ENCODE measurements at places on chromosomes 12 and 14.

- no peak for DNase-seq
Measured at GRCh38 chr14:55328317-55328716, 57.1 kb downstream of the FBXO34 start.

DNA sequence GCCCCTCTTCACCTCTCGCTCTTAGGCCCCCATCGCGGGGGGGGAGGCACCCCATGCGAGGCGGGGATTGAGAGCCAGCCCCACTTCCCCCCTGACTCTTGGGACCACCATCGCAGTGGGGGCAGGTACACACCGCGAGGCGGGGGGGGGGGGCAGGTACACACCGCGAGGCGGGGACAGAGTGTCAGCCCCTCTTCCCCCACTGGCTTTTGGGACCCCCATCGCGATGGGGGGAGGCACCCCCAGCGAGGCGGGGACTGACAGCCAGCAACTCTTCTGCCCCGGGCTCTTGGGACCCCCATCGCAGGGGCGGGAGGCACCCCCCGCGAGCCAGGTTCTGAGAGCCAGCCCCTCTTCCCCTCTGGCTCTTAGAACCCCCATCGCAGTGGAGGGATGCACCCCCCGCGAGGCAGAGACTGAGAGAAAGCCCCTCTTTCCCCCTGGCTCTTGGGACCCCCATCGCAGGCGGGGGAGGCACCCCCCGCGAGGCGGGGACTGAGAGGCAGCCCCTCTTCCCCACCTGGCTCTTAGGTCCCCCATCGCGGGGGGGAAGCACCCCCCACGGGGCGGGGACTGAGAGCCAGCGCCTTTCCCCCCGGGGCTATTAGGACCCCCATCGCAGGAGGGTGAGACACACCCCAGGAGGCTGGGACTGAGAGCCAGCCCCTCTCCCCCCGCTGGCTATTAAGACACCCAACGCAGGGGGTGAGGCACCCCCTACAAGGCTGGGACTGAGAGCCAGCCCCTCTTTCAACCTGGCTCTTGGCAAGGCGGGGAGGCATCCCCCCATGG, 196.5 kb upstream of the PZP start:
- DNase-seq, result no peak

DNA sequence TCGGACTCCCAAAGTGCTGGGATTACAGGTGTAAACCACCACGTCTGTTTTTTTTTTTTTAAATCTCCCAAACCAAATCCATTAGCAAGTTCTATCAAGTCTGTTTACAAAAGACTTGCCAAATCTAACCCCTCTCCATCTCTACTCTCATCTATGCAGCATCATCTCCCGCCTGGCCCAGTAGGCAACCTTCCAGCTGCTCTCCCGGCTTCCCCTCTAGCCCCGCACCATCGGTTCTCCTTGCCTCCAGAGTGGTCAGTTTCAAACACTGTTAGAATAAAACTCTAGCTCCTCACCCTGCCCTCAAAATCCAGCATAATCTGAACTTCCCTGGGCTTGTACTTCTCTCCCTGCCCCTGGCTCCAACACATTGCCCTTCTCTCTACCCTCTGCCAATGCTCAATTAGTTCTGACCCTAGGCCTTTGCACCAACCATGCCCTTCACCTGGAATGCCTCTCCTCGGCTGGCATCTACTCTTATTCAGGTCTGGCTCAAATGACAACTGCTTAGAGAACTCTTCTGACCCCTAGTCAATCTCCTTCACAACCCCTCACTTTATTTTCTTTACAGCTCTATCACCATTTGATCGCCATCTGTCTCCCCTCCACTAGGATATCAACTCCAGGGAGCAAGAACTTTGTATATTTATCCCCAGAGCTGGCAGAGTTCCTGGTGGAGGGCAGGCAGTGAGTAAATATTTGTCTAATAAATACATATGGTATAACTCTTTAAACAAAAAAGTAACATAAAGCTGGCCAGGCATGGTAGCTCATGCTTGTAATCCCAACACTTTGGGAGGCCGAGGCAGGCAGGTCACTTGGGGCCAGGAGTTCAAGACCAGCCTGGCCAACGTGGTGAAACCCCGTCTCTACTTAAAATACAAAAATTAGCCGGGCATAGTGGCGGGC, 4.9 kb downstream of the WSB2 start:
- DNase-seq, result no peak

DNA sequence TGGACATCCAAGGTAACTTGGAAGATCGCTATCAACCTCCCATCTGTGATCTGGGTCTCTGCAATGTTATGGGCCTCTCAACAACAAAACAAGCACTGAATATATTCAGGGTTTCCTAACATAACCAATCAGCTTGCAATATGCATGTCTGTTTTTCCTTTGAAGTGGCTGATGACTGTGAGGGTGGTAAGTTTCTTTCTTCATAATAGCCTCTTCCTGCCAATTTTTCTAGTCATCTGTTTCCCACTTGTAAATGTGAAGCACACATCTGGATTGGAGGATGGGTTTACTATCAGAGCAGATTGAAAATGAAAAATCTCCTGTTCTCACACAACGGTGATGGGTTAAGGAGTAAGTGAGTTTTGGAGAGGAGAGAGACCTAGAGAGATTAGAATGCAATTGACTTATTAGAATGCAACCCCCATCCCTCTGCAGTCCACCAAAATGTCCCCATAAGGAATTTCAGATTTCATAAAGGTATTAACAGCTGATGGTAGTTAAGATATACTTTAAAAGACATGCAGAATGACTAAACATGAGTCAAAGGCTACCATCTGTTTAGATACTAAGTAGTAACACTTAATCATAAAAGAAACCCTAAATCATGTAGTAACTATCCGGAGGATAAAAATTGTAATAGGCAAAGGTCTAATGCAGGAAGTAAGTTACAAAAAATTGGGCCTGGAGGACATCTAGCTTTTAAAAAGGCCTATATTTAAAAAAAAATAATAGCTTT, 58.4 kb upstream of the SAV1 start:
- DNase-seq, result no peak

- peak; percentile 43 for DNase-seq
Measured at GRCh38 chr12:92928421-92928961, 604 bp downstream of the EEA1 start.

- DNase-seq, result no peak
Measured at GRCh38 chr12:85273381-85274314, 6.4 kb upstream of the ALX1 start.

GRCh38 chr14:84433961-84434360, 1096.0 kb upstream of the FLRT2 start:
- DNase-seq, result no peak

DNA sequence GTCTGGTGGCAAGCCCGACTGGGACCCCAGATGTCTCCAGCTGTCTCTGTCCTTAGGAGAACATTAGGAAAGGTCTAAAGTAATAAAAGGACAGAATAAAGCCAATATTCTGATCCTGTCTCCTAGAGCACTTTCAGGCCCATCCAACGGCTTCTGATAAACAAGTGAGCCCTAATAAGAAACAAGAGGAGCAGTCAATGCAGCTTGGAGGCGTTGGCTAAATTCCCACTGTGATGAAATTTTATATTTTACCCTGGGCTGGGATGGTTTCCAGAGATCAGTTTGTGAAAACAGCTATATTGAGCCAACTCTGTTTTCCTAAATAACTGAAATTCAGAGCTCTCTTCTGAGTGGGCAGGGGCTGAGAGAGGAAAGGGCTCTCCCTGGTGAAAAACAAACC, 55.5 kb upstream of the SRRM4 start:
- no peak for DNase-seq

GRCh38 chr14:81179631-81180030, 41.1 kb downstream of the GTF2A1 start:
- DNase-seq, result peak; percentile 26

DNA sequence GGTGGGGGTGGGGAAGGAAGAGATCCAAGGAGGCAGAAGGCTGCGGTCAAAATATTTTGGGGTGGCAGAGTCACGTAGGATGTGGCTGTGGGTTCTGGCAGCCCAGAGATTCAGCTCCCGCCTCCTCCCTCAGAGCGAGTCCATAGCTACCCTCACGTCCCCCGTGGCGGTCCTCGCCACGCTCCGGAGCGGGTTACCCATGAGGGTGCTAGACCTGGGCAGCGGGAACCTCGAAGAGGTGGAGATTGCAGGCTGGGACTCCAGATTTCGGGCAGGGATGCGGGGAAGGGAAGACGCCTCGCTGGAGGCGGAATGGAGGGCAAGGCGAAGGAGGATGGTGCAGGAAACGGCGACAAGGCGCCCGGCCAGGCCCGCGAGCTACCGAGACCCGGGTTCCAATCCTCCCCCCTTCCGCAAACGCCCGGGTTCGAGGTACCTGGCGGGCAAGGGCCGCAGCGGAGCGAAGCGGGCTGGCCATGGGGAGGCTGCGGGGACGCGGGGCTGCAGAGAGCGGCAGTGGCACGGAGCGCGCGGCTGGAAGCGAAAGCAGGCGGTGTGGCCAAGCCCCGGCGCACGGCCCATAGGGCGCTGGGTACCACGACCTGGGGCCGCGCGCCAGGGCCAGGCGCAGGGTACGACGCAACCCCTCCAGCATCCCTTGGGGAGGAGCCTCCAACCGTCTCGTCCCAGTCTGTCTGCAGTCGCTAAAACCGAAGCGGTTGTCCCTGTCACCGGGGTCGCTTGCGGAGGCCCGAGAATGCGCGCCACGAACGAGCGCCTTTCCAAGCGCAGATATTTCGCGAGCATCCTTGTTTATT, 46.2 kb downstream of the BCAT1 start:
- DNase-seq, result peak; percentile 65

DNA sequence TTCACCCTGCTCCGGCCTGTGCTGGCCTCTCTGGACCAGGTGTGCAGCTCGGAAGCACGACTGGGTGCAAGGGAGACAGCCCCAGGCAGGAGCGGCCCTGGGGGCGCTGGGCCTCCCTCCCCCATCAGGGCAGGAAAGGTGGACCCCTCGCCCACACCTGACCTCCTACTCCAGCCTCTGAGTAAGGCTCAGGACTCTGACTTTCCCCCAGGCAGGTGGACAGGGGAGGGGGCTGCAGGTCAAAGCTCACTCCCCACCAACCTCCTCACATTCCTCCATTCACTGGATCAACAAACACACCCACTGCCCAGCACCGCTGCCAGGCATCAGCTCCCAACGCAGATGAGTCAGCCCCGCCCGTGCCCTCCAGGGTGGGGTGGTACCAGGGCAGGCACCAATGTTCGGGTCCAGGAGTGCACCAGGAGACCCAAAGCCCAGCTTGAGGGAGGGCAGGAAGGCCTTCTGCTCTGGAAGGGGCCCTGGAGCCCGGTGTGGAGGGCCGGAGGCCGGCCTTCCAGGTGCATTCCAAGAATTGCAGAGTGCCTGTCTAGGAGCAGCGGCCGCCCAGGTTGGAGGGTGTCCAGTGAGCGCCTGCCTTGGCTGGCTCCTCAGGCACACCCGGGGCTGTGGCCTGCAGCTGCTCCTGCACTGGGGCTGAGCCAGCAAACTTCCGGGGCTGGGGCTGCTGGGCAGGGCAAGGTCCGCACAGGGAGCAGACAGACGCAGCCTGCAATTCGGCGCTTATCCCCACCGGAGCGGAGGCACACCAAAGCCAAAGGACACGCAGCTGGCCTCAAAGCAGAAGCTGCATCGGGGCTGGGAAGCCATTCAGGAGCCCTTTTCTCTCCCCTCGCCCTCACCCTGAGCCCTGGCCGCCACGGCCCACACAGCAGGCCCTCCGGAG, 1.6 kb upstream of the INF2 start:
- no peak for DNase-seq

GRCh38 chr14:48251290-48251689, 575.9 kb upstream of the MDGA2 start:
- no peak for DNase-seq

DNA sequence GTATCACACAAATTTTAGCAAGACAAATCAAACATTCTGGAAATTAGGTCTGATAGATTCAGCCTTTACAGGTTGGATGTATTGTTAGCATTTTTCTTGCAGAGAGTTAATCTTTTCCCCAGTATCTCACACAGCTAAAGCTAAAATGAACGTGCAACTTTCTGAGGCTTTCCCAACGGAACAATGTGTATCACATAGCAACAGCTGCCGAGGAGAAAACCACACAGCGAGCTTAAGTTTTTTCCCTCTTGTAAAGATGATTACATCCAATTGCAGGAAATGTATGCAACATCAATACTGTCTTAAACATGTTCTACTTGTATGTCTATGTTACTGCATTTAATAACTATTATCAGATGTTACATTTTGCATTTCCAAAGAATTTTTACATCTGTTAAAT, 182.2 kb downstream of the CCDC59 start:
- no peak for DNase-seq

DNA sequence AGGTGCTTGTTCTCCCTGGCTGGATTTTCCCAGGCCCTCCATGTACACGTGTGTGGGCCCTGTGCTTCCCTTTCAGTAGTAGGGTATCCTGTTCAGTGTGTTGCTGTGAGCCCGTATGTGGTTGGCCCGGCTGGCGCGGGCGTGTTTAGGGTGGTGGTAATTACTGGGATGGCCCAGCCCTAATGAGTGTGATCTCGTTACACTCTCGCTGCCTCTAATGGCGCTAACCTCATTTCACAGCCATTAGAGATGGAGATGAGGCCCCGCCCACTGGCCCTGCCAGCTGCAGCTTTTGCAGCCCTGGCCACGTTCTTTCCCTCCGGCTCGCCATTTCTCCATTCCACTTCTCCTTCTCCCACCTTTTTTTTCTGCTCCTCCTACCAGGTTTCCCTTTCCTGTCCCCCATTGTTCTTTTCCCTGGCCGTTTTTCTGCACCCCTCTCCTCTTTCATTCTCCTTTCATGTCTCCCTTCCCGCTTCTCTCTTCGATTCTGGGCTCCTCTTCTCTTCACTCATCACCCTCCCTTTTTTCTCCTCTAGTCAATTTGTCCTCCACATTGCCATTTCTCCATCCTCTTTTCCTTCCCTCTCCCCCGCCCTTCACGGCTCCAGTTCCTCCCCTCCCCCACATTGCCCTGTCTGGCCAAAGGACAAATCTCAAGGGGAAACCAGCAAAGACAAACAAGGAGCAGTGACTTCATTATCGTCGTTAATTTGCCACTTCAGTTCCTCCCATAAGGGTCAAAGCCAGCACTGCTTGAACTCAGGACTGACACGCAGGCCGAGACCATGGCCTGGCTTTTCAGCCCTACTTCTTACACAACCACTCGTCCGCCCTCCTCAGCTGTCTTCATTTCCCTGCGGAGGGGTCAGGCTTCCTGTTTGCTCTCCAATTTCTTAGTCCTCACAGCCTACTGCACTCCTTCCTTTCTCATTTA, 6.8 kb downstream of the ZFHX2 start:
- peak; percentile 20 for DNase-seq

DNA sequence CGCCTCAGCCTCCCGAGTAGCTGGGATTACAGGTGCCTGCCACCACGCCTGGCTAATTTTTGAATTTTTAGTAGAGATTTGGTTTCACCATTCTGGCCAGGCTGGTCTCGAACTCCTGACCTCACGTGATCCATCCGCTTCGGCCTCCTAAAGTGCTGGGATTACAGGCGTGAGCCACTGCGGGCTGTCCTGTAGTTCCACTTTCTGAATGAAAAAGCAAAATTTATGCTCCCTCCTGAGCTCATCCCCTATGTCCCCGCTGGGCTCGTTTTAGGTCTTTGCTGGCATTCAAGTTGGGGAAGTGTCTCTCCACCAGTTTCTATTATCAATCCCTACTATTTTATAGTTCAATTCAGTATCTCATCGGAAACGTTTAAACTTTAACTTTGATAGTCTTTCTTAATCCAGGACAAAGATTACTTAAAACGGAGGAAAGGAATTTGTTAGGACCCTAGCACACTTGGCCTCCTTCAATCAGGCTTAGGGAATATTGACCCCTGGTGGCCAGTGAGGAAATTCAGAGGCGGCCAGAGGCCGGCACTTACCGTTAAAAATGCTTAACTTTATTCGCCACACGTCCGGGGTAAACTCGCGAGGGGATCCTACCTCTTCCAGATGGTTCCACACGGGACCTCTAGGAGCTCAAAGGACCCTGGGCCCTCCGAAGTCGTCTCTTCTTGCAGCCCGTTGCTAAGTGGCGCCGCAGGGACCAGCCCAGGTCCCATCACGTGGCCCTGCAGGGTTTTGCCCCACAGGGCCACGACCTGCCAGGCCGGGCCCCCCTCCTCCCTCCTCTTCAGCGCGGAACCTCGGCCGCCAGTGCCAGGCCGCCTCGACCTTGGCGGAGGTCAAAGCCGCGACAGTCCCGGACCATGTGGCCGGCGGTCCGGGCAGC, 11.4 kb upstream of the DNAL1 start:
- DNase-seq, result peak; percentile 79
